ENCODE measurements at places on chromosomes 11 and 22. TPM values are rescaled to one million over a fixed set of nuclear protein-coding genes. Genes with fewer than 3 reads are reported as not detected.

GRCh38 chr11:109892321-109892794 is 200.8 kb upstream of the ZC3H12C start:
- no peaks in the 10 kb centered on the region for H3K4me1 ChIP-seq
- H3K4me3 ChIP-seq, result no peak overlapping the region
- no peaks in the 10 kb centered on the region for H3K36me3 ChIP-seq
- no peak for DNase-seq

DNA sequence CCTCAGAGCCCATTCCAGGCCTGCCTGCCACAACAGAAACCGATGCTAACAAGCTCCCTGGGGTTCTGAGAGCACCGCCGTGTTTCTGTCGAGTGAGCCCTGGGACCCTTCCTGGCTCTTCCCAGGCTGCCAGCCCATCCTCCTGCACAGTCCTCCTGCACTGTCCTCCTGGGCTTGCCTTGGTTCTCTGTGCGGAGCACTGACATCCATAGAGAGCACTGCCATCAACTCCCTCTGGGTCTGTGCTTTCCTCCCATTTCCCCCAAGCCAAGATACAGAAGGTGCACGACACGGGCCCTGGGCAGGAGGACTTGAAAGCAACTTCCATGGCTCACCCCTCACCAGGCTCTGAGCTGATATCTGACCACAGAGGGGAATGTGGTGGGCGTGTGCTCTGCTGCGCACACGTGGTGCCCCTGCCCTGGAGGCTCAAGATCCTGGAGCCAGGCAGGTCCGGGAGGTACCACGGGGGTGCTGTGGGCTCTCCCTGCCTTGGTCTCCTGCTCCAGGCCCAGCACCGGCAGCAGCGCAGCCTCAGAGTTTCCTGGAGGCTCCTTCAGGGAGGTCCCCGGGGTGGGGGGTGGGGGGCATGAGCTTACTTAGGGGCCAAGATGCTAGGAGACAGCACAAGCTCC is 304.2 kb downstream of the BRD1 start:
- no peaks in the 10 kb centered on the region for H3K27me3 ChIP-seq
- no peak for DNase-seq
- no peak overlapping the region for H3K27ac ChIP-seq
- no peaks in the 10 kb centered on the region for H3K36me3 ChIP-seq

GRCh38 chr11:77660947-77661346 is 23.4 kb upstream of the CLNS1A start:
- no peak overlapping the region for H3K27ac ChIP-seq
- H3K4me1 ChIP-seq, result no peaks in the 10 kb centered on the region
- H3K36me3 ChIP-seq, result no peaks in the 10 kb centered on the region
- DNase-seq, result no peak
- no peaks in the 10 kb centered on the region for H3K27me3 ChIP-seq

GRCh38 chr11:42951266-42951665 is 360.5 kb upstream of the API5 start:
- no peak for DNase-seq
- H3K4me1 ChIP-seq, result no peaks in the 10 kb centered on the region
- H3K27me3 ChIP-seq, result no peaks in the 10 kb centered on the region
- H3K27ac ChIP-seq, result no peak overlapping the region
- no peaks in the 10 kb centered on the region for H3K36me3 ChIP-seq
- no peak overlapping the region for H3K4me3 ChIP-seq

DNA sequence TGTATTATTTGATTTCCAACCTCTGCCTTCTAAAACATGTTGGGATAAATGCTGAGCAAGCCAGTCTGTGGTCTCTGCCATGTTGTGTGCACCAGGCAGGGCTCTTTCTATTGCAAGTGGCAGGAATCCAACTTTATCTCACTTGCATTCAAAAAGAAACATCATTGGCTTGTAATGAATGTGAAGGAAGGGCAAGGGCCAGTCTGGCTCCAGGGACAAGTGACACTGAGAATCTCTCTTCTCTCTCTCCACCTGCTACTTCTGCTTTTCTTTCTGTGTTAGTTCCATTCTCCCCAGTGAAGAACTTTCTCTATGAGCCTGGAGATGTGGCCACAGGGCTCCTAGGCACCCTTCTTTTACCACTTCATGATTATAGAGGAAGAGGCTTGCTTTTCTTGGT is 329.9 kb upstream of the NCAM1 start:
- H3K4me1 ChIP-seq, result no peaks in the 10 kb centered on the region
- H3K36me3 ChIP-seq, result no peaks in the 10 kb centered on the region
- no peak overlapping the region for H3K27ac ChIP-seq
- H3K27me3 ChIP-seq, result no peaks in the 10 kb centered on the region
- no peak overlapping the region for H3K4me3 ChIP-seq

- H3K4me1 ChIP-seq, result peaks cover 69% of the 10 kb centered on the region
- no peaks in the 10 kb centered on the region for H3K27me3 ChIP-seq
- no peaks in the 10 kb centered on the region for H3K36me3 ChIP-seq
- H3K4me3 ChIP-seq, result no peak overlapping the region
- no peak overlapping the region for H3K27ac ChIP-seq
Measured at GRCh38 chr11:118768690-118769089, 22.3 kb downstream of the DDX6 start.

DNA sequence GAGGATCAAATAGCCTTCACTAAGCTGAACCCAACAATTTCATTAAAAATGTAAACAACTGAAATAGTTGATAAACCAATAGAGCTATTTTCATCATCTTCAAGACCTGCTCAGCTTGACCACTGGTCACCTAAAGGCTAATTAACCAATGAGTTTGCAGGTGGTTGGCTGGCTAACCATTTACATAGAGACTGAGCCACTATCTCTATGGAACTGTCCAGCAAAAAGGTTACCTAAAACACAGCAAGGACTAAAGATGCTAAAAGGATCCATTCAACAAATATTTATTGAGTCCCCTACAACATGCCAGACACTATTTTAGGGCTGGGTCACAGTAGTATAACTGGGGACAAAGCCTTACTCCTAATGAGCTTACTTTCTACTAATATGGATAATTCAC is 123.8 kb downstream of the CD44 start:
- H3K27ac ChIP-seq, result no peak overlapping the region
- no peak overlapping the region for H3K4me3 ChIP-seq
- no peaks in the 10 kb centered on the region for H3K36me3 ChIP-seq
- H3K27me3 ChIP-seq, result no peaks in the 10 kb centered on the region
- H3K4me1 ChIP-seq, result peaks cover 25% of the 10 kb centered on the region

DNA sequence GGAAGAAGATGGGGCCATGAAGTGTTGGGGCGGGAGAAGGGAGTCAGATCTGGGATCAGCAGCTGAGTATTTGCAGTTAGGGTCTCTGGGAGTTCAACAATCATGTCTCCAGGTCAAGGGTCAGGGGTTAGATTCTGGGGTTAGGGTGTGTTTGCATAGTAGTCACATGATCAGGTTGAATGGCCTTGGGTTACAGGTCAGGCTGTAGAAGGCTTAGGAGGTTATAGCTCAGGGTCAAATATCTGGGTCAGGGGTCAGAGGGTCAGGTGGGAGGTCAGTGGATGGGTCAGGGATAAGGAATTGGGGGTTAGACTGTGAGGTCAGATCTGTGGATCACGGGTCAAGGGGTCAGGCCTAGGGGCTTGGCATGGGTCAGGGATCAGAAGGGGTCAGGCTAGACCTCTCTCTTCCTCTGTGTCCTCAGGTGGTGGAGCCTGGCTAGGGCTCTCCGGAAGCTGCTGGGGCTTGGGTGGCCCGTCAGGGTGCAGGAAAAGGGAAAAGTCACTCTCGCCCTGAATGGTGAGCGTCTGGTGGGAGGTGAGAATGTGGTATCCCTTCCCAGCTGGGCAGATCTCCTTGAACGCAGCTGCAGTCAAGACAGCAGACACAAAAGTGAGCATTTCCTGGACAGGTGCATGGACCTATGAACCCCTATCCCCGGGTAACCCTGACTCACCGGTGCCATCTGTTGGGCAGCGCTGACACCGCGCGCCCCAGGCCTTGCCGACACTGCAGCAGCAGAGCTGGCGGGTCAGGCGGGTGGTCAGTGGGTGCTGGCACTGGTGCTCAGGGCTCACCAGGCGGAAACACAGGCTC is 6.4 kb downstream of the LTBP3 start:
- no peak for DNase-seq
- peaks cover 43% of the 10 kb centered on the region for H3K4me1 ChIP-seq
- H3K36me3 ChIP-seq, result peaks cover 49% of the 10 kb centered on the region
- H3K27me3 ChIP-seq, result no peaks in the 10 kb centered on the region

MS4A15 gene
- not detected for total RNA-seq

ACR gene
- not detected for total RNA-seq

DNAJB13 gene
- total RNA-seq, result not detected
